ENCODE measurements at places on chromosomes 13 and 19.

DNA sequence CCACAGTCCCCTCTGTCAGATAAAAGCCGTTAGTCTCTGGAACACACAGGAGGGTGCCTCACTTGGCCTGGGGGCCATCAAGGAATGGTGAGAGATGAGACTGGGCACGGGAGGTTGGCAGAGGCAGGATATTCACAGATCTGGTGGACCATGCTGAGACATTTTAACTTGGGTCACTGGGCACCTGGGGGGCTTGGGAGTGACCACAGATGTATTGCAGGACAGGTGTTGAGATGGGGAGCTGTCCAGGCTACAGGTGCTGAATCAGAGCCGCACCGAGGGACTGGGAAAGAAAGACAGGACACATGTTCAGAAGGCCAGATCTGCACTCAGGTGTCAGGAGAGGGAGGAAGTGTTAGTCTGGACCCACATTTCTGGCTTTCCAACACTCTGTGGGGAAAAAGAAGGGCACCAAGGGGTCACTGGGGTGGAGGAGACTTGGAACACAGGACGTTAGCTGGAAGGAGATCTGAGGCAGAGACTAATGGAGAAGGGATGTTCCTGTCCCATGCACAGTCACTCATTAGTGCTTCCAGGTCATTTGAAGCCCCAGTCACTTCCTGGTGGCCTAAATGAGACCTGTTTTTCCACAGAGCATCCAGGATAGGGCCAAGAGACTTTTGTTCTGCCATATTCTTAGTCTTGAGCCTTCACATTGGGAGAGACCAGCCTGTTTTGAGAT lies 56.1 kb downstream of the CHST8 start:
- no peak for DNase-seq

GRCh38 chr13:50901701-50902100 lies 7.9 kb upstream of the RNASEH2B start:
- DNase-seq: no peak

- no peak for DNase-seq
Observed at GRCh38 chr13:80235166-80235966, 105.6 kb downstream of the SPRY2 start.

DNA sequence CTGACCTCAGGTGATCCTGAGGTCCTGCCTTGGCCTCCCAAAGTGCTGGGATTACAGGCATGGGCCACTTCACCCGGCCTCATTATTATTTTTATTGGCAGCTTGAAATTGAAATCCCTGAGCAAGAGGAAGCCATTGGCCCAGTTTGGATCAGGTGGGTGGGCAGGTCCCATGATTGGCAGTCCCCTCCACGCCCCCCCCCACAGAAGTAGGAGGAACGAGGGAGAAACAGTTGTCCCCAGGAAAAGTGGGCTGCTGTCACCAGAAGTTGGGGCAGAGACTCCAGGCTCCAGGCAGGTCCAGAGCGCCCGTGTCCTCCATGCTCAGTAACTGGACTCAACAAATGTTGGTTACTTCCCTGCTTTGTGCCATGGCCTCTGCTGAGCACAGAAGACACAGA lies 70.4 kb downstream of the SIPA1L3 start:
- DNase-seq: no peak

GRCh38 chr13:106139942-106140341 lies 395.5 kb downstream of the EFNB2 start:
- DNase-seq: no peak

- DNase-seq: no peak
Observed at GRCh38 chr19:46017095-46017429, 5.8 kb downstream of the PGLYRP1 start.

- DNase-seq: no peak
Observed at GRCh38 chr19:19022380-19022961, 10.8 kb downstream of the SUGP2 start.

- DNase-seq: no peak
Observed at GRCh38 chr19:42281827-42282762, 13.0 kb downstream of the CIC start.

- no peak for DNase-seq
Observed at GRCh38 chr19:31144075-31144870, 205.0 kb downstream of the TSHZ3 start.

DNA sequence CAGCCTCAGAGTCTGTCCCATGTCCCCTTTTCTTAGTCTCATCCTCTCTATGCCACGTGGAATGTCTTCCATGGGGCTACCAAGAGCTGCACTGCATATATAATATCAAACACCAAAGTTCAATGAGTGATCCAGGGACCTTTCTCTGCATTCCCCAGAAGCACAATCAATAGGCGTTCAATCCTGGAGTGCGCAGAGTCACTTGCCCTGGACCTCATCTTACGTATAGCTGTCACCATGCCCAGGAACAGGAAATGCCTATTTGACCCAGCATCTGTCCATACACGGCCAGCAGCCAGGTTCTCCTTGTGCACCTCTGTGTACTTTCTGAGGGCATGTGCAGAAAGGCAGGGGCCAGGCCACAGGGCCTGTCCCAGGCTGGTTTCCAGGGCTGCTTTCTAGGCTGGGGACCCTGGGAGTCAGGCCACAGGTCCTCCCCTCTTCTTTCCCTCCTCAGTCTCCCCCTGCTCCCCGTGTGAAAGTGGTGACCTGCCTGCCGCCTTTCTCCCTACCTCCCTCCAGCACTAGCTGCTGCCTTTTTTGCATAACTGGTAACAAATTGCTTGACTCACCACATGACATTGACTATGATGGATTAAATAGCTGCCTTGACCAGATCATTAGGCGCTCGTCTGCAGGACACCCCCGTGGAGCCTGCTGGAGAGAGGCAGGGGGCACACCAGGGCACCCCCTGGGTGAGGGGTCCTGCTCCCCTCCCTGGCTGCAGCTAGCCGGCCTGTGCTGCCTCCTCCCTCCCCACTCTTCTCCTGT lies 222.0 kb downstream of the ZNF536 start:
- DNase-seq: no peak

DNA sequence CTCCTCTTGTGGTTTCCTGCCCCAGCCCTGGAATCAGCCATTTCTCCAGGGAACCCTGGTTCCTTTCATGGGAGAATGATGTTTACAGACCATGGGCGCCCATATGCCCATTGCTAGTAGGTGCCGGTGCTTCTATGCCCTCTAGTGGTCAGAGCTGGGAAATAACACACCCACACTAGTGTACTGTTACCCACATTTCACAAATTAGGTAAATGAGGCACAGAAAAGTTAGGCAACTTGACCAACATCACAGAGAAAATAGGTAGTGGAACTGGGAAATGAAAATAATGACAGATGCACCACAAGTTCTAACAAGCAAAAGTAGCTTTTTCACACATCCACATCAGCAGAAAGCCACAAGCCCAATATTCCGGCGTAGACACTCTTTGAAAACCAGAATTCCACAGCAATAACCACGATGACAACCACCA lies 1.3 kb upstream of the CEACAM3 start:
- peak; percentile 38 for DNase-seq

DNA sequence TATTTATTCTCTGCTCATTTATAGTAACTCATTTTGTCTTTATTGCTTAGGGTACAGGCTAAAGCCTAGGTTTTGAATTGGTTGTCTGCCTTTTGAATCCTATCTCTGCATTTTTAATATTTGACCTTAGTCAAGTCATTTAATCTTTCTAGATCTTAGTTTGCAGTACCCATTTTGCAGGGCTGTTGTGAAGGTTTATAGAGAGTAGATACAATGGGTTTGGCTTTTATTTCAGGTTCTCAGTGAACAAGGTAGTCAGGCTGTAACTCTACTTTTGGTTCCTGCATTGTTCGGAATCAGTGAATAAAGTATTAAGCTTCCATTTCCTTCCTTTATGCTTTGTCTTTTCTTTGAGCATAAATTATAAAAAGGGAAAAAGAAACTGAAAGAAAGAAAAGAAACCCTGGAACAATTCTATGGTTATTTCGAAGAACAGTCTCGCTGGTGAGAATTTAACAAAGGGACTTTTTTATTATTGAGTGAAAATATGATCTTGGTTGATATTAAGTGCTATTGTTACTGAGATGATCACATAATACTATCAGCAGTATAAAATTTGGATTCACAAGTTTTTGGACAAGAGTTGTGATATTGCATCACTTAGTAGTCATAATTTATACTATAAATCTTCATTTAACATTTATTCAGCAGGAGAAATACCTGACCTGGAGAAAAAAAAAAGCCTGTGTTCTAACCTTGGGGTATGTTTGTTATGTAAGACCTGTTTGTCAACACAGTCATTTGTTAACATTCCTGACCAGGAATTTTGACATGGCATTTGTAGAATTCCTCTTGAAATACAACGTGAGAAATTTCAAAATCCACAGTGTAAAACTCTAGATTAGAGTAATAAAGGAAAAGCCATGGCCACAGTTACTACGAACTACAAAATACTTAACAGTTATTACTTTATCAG lies 91.3 kb downstream of the ZMYM2 start:
- no peak for DNase-seq

DNA sequence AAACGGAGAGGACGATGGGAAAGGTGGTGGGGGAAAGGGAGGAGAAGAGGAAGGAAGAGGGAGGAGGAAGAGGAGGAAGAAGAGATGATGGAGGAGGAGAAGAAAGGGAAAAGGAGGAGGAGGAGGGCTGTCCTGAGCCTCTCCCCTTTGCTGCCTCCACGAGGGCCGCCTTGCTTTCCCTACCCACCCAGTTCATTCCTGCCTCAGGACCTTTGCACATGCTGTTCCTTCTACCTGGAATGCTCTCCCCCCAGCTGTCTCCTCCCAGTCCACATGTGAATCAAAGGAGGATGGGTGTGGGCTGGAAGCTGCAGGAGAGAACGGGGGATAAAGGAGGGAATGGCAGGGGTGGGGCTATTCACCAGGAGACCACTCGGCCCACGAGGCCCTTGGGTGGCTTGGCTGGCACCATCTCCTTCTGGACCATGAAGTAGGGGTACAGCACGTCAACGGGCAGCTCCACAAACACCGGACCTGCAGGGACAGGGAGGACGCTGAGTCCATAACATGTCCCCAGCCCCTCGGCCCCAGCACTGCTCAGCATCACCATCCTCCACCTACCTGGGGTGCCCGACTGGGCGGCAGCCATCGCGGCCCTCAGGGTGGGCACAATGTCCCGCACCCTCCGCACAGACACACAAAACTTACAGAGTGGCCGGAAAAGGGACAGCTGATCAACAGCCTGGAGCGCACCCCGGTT lies 15.3 kb downstream of the SYDE1 start:
- no peak for DNase-seq

DNA sequence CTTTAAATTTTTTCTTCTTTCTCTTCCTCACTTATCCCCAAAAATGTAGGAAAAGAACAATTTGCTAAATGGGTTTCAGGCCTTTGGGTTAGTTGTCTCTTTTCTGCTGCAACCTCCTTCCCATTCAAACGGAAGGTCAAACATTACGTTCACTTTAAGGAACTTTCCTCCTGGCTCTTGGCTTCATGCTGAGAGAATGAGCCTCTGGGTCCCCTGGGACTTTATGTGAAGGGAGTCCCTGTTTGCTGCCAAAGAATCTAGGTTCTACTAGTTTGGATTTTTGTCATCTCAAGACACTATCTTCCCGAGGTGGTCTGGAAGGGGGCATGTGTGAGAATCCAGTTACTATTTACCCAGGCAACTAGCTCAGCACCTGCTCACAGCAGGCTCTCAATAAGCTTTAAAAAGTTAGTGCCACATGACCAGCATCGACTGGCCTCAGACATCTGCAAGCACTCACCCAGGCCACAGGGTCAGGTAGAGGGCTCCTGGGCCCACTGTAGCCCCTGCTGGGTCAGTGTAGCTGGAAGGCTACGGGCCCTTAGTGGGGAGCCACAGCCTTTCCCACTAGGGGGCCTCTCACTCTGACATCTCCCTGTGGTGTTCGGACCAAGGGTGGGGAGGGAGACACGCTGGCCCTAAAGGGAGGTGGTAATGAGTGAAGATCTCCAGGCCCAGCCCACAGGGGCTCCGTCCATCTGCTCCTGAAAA lies 40.5 kb downstream of the FAM124A start:
- no peak for DNase-seq

GRCh38 chr19:5292822-5293611 lies 47.6 kb downstream of the PTPRS start:
- DNase-seq: peak; percentile 80

DNA sequence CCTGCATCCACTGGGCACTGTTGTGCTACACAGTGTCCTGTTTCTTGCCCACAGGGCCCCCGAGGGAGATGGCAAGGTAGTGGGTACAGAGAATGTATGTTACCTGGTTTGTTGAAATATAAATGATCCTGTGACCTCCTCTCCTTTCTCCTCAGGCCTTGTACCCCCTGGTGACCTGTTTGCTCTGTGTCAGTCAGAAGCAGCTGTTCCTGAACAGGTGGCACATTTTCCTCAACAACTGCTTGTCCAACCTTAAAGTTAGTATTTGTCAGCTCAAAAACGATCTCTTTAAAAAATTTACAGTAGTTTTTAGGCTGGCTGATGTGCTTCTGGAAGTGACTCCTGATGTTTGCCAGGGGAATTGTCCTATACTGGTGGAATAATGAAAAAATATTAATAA lies 105.1 kb downstream of the FRY start:
- DNase-seq: no peak

DNA sequence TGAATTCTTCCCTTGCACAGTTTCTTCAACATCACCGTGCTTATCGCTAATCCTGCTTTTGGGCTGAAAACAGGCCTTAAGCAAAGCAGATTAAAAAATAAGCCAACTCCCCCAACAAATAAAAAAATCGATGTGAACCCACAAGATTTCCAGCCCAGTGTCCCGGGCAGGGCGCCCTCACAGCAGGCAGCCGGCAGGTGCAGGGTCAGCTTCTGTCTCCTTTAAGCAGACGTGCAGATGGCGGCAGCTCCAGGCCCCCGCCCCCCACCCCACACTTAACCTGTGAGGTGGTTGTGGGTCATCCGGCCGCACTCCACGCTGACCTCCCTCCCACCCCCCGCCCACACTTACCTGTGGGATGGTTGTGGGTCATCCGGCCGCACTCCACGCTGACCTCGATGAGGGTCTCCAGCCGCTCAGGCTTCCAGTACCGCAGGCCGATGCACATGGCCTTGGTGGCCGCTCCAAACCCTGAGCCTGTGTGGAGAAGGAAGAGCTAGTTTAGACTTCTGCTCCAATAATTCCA lies 19.8 kb downstream of the ADPRHL1 start:
- no peak for DNase-seq

DNA sequence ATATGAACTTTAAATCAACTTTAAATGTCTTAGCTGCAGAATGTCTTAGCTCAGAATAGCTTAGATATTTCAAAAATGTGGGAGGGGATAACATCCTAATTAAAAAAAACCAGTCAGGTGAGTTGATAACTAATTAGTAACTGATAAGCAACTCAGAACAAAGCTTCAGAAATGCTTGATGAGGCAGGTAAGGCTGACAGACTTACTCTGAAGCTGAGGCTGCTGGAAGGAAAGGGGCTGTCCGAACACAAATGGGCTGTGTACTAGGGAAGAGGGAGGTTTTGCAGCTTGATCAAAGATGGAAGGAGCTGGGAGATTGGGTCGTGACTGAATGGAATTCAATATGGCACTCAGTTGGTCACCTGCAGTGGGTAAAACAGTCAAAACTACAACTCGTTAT lies 91.2 kb upstream of the FBXL3 start:
- DNase-seq: no peak

- DNase-seq: no peak
Observed at GRCh38 chr13:25585000-25585399, 213.2 kb downstream of the ATP8A2 start.

- no peak for DNase-seq
Observed at GRCh38 chr19:43527860-43528622, 1.0 kb upstream of the ETHE1 start.

GRCh38 chr13:97588993-97589392 lies 155.0 kb downstream of the RAP2A start:
- no peak for DNase-seq

Data from SK-N-DZ (cell line).